ENCODE measurements at places on chromosomes 7 and 10. TPM values are rescaled to one million over a fixed set of nuclear protein-coding genes. Genes with fewer than 3 reads are reported as not detected.

The FRMPD2 gene
- total RNA-seq, result 1.6 TPM

DNA sequence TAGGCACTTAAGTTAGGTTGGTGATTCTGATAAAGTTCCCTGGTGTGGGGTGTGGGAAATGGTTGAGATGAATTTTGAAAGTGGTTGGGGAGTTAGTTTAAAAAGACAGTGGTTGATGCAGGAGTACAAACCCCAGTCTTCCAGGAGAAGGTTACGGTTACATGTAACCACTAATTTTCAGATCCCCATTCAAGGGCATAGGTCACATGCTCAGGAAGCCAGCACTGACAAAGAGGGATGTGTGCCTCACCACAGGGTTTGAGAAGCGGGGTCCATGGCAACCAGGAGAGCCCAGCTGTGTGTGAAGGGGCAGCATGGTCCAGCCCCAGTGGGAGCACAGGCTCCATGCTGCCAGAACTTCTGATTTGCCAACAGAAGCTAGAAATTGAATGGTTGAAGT lies 144.2 kb downstream of the MDFIC start:
- DNase-seq, result no peak

DNA sequence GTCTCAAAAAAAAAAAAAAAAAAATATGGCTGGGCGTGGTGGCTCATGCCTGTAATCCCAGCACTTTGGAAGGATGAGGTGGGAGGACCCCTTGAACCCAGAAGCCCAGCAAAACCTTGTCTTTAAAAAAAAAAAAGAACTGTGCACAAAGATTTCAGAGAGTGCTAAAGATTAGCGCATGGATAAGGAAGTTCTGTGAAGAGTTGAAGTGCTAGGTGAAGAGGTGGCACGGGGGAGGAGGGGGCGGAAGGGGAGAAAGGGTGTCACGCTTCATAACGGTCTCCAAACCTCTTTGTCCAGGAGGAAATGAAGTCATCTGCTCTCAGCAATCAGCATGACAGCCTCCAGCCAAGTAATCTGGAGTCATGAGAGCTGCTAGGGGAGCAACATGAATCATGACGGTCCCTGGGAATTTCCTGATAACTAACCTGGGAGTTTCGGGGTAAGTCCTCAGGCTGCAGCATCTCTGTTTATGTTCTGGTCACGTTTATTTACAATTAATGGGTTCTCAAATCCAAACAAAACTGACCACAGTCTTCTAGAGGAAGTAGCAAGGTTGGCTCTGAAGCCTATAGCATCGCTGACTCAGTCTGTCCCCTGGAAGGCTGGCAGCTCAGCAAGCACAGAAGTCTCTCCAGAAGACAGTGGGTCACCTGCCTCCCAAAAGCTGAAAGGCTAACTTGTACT lies 1.9 kb upstream of the PLAU start:
- no peak for DNase-seq

DNA sequence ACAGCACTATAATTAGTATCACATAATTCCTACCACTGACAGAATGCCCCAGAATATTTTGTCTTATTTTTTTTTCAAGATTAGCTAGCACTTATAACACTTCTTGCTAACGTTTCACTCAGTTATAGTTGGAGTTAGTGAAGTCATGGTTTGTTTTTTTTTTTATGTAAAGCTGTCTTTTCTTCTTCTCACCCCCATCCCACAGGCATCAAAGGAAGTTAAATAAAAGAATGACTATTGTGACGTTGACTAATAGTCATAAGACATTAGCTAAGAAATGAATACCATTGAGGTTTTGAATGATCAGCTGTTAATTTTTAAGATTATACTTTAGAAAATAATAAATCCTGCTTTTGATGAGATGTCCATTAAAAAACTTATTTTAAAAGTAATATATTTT lies 498.3 kb downstream of the GFRA1 start:
- no peak for DNase-seq

The TMEM225B gene
- 0.66 TPM for total RNA-seq

The BLNK gene
- total RNA-seq, result not detected

DNA sequence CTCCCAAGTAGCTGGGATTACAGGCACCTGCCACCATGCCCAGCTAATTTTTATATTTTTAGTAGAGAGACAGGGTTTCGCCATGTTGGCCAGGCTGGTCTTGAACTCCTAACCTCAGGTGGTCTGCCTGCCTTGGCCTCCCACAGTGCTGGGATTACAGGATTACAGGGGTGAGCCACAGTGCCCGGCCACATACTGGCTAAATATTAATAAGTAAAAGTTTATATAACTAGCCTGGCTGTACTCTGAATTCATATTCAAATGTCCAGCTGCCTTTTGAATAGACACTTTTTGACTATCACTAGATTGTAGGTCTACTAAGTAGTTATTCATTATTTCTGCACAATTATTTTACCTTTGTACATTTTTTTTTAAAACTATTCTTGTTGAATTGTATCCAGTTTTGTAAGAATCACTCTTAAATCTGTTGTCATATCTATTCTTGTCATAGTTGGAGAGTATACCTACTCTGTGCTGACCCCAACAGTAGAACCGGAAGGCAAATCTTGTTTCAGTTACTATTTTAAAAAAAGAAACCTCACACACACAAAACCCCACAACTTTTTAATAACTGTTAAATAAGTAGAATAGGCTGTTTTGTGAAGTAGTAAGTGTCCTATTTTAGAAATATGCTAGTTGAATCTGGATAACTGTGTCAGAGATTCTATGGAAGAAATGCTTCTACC lies 29.6 kb downstream of the MINPP1 start:
- no peak for DNase-seq

The FAM149B1 gene
- 31.3 TPM for total RNA-seq

DNA sequence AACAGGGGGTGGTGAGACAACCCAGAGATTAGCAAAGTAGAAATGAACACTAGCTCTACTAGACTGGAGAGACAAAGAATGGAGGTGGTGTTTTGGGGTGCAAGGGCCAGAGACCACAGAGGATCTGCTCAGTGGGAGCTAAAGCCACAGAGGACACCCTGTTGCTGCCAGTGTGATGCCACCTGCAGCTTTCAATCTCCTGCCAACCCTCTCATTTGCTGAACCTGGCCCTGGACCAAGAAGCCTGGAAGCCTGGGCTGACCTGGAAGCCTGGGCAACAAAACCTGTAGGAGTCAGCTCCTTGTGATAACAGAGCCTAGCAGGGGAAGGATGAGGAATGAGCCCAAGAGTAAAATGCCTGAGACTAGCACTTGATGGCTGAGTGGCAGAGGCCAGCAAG lies 81.1 kb upstream of the ADO start:
- DNase-seq, result no peak

The GLUD1 gene
- total RNA-seq, result 73.1 TPM

The LIPM gene
- total RNA-seq, result not detected

The THSD7A gene
- total RNA-seq, result 211 TPM

DNA sequence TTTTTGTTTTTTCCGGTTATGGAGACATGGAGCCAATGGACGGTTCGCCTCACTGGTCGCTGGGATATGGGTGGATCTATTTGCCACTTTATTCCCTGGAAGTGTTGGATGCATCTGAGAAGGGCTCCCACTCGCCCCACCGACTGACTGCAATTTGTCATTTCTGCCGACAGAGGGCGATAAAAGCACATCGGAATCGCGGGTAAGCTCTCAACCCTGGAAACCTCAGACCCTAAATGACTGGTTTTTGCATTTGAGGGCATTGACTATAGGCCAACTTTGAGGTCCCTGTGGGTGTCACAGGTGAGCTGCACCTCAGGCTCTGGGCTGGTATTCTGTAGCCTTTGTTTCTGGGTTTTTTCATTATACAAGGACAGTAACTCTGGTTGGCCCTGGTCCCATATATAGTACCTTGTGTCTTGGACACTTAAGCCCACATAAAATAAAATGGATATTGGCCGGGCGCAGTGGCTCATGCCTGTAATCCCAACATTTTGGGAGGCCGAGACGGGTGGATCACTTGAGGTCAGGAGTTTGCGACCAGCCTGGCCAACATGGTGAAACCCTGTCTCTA lies 11.9 kb upstream of the OPALIN start:
- DNase-seq, result peak; percentile 75

The HMX2 gene
- total RNA-seq, result not detected

The CALML5 gene
- total RNA-seq, result not detected

GRCh38 chr10:23063973-23064812 lies 31.2 kb upstream of the MSRB2 start:
- DNase-seq, result no peak

DNA sequence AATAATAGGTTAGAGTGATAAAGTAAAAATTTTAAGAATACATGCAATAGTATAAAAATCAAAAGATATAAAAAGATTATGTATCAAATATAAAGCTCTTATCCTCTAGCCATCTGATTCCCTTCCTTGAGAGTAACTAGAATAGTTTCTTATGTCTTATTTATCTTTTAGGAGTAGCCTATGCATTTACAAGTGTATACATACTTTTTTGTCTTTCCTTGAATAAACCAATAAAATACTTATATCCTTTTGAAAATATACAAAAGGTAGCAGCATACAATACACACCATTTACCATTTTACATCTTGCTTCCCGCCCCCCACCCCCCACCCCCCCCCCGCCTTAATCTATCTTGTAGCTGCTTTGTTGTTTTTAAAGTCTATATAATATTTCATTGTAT lies 31.4 kb downstream of the AHCYL2 start:
- DNase-seq, result no peak

The PMS2 gene
- total RNA-seq, result 24.3 TPM

GRCh38 chr10:18501198-18501597 lies 150.2 kb downstream of the NSUN6 start:
- DNase-seq, result no peak

DNA sequence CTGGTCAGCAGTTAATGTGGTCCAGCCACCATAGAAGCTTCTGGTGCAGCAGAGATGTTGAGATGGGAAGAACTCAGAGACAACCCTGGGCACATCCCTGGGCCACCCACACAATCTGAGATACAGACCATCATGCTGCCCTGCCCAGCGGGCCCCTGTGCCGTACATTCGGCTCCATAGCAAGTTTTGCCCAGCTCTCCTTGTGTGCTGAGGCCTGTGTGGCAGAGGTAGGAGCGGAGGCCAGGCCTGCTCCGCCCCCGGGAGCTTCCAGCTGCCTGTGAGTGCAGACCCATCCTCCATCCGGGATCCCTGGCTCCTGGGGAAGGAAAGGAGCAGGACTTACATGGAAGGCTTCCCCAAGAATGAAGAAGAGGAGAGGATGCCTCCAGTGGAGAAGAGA lies 140.3 kb downstream of the NEURL1 start:
- DNase-seq, result no peak

GRCh38 chr7:54989453-54990225 lies 29.2 kb upstream of the EGFR start:
- no peak for DNase-seq

DNA sequence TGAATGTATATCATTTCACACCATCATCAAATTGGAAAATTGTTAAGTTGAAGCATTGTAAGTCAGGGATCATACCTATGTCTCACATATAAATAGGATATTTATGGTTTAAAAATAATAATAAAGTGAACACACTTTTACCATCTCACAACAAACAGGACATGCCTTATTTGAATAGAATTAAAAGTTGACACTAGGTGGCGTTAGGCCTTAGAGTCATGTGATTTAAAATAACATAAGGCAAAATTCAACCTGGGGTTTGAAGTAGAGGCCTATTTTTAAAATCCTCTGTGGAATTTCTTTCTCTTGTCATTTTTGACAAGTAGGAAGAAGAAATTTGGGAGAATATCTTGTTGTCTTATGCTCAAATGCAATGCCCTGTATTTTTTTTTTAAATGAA lies 184.7 kb upstream of the PCDH15 start:
- no peak for DNase-seq

The NEURL1 gene
- total RNA-seq, result 3.1 TPM

DNA sequence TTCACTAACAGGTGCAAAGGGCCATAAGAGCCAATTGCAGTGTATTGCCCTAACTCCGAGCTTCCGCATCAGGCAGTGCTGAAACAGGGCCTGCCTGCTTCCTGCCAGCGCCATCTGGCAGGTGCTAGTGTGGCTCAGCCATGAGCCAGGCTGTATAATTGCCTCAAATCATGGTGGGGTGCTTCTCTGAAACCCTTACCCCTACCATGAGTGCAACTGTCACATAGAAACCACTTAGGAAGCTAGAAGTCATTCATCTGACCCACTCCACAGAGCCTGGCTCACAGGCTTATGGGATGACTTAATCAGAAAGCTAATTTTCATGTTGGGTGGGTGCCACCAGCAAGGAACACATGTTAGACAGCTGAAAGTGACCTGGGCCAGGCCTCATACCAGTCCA lies 133.3 kb upstream of the LAMB4 start:
- no peak for DNase-seq

- DNase-seq, result no peak
Observed at GRCh38 chr7:2566890-2567678, 8.3 kb downstream of the IQCE start.

The SAMD9 gene
- not detected for total RNA-seq

- DNase-seq, result no peak
Observed at GRCh38 chr7:35652124-35652523, 42.8 kb downstream of the HERPUD2 start.

The FZD1 gene
- total RNA-seq, result 4.9 TPM

DNA sequence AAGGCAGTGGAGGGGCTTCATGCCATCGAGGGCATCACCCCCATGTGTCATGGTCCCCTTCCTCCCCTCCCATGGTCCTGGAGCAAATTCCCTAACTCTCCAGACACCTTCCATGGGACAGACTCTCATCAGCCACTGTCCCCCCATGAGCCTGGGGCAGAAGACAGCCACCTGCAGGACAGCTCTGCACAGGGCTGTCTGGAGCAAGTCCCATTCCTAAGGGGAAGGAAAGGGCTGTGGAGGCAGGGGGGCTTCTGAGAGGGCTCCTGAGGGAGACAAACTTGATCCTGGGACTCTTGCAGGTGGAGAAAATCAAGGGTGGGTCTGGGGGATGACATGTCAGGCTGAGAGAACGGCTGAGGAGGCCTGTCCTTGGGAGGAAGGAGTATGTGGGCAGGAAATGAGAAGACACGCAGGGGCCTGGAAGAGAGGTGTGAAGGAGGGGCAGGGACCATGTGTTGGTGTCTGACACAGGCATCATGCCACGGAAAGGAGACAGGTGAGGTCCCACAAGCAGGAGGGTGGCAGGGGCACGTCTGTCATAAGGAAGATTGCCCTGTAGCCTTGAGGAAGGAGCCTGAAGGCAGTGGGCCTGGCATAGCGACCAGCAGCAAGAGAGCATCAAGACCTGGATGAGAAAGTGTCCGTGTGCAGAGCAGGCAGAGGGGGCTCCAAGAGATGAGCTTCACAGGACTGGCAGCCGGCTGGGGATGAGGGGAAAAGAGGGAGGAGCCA lies 14.4 kb upstream of the GDF10 start:
- no peak for DNase-seq

DNA sequence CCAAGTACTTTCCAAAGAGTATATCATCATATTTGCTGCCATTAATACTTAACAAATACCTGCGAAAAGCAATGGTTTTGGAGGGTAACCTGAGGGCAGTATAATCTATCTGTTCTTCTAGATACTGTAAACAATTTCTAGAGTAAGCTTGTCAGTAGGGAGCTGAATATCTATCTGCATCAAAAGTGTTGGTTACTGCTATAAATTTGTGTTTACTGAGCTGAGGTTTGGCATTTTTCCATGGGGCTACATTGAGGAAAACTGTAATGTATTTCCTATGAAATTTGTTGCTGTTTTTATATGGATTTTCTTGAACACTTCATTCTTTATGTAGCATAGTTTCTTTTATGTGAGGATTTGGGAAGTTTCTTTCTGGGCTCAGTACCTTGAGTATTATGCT lies 913.4 kb downstream of the CNTNAP2 start:
- no peak for DNase-seq

Measured in glutamatergic neuron (in vitro differentiated cells).